Activated CD8-positive, alpha-beta memory T cell treated with anti-CD3 and anti-CD28 coated beads for 4 hours (primary cell): ENCODE measurements at places on chromosomes 4 and X.

GRCh38 chr4:55910140-55910539, 38.6 kb upstream of the CEP135 start:
- DNase-seq: no peak

DNA sequence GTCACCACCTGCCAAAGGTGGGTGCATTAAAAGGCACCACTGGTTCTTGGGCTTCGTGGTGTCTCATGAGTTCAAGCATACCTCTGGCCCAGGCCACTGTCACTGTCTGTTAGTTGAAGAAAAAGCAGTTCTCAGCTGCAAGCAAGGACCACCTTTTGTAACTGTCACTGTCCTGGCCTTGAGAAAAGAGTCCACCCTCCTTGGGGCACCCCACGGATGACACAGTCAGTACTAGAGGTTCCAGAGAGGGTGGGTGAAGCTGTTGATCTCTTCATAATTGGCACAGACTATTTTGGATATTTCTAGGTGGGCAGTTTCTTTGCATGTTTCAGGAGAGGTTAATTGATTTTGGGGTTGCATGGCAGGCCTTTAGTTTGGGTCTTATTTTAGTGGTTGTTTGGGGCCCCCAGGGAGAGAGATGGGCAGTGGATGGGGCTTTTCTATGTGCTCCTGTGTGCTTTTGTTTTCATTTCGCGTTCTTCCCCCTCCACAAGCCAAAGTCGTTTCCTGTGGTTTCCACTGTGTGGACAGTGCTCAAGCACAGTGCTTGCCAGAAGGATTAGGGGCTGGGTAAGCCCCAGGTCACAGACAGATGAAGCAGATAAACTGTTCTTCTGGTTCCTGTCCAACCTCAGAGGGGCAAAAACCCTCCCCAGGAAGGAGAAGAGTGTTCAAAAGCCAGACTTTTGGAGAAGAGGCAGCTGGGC, 156.2 kb upstream of the PPP1R2C start:
- no peak for DNase-seq

- DNase-seq: no peak
Measured at GRCh38 chr4:154025110-154025509, 236.2 kb upstream of the SFRP2 start.

DNA sequence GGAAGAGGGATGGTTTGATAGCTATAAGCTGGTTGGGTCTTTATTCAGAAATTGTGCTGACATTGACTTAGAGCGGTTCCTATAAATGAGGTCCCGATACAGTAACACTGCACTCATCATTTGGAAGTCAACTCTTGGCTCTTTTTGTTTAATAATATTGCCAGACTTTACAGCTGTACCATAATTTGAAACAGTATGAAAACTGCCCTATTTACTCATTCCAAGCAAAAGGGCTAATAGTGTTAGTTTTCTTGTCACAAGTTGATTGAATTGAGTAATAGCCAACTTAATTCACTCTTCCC, 128.4 kb upstream of the LIMCH1 start:
- no peak for DNase-seq

DNA sequence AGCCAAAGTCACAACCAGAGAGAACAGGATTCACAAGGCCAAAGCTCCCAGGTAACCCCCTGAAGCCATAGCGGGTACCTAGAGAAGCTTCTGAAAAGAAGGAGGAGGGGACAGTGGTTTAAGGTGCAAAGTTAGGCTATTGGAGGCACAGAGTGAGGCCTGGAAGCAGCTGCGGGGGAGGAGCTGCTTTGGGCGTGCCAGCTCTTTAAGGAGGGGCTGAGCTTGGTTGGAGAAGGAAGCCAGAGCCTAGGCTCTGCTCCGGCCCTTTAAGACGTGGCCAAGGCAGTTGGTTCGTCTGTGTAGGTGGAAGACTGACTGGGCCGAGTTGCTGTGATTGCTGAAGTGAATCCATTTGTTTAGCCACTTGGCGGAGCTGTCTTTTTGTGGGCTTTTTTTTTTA, 1.5 kb downstream of the KLF8 start:
- DNase-seq: no peak

DNA sequence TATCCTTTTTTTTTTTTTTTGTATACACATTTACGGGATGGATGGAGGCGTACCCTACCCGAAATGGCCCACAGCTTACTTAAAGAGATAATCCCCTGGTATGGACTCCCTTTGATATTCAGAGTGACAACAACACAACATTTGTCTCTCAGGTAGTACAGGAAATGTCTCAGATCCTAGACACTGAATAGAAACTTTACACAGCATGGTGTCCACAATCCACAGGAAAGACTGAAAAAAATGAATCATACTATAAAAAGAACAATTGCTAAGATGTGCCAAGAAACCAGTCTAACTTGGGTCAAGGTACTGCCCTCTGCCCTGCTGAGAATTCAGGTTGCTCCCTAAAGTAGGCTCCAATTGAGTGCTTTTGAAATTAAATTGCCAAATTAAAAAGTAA, 100.8 kb upstream of the LANCL3 start:
- no peak for DNase-seq

DNA sequence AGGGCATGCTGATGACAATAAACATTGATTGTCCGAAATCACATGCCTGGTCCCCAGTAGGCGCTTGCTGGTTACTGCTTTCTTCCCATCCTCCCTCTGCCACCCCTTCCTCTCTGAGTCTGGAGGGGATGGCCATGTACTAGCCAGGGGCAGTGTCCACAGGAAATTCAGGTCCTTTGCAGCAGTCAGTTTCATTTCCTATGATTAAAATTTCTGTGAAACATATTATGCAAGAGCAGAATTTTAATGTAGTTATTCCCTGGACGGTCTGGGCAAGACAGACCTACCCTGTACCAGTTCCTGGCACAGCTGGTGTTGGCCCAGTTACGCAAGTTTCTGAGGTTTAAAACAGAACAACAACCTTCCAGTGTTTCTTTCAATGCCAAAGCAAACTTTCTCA, 28.2 kb upstream of the TLR2 start:
- DNase-seq: no peak

GRCh38 chr4:158782551-158783360, 13.9 kb downstream of the FNIP2 start:
- DNase-seq: no peak
